ENCODE measurements at places on chromosomes 3 and 15.

DNA sequence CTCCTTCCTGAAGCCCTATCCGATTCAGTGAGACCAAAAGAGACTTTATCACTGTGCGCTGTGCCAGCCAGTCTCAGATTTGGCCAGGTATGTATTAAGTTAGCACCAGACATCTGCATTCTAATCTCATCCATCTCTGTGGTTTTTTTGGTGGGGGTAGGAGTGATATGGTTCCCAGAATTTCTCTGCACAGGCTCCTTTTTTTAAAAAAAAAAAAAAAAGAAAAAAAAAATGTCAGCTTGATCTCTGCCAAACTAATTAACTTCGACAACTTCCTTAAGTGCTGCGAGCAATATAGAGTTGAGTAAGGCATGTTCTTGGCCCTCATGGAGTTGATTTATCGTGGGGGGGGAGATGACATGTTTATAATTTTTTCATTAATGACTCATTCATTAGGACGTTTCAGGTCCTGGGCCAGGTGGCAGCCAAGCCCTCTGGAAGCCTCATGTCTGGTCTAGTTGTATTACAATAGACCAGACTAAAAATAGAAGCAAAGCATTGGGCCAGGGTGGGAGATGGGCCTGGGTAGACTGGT, 12.9 kb downstream of the SLCO3A1 start:
- no peak for DNase-seq

DNA sequence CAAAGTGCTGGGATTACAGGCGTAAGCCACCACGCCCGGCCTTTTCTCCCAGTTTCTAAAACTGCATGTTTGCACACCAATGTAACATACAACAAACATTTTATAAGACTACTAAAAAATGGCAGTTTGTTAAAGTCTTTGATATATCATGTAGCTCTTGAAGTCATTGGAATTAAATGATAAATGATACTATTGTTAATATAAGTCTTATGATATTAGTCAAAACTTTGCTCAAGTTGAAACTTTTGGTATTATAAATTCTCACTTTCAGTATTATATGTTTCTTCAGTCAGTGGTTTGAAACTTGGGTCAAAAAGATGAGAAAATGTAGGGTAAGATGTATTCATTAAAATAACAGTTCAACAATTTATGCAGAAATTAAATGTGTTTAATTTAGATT, 117.6 kb upstream of the TBL1XR1 start:
- DNase-seq: no peak

GRCh38 chr3:172258624-172259023, 189.6 kb downstream of the GHSR start:
- DNase-seq: no peak

DNA sequence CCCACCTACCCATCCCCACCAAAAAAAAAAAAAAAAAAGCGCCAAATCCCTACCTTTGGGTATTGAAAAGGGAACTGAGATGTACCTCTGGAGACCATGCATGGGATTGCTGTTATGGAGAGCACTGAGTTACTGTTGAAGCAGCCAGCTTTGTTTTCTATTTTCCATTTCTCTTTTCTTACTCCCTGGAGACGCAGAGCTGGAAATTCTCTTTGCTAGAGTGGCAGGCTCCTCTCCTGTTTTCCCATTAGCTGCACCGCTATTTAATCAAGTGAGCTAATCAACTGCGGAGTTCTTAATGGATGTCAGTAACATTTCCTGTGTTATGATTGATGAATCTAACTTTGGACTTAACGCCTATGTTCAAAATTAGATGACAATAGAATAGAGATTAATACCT, 136.1 kb upstream of the LMCD1 start:
- no peak for DNase-seq

GRCh38 chr3:113038328-113038727, 47.5 kb downstream of the GTPBP8 start:
- no peak for DNase-seq

DNA sequence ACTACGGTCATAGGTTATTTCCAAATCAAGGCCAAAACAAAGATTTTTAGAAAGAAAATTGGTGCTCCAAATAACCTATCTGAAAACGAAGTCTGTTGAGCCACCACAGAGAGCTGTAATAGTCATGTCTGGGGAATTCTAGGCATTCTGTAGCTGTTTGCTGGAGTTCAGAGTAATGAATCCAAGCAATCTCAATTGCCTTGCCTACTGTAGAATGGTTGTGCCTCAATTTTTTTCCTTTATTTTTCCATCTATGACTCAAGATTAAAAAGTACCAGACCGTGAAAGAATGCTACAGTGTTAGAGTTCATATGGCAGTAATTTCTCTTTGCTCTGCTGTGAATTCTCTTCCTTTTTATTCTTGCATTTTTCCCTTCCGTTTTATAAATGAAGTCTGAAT, 1007.2 kb upstream of the ALCAM start:
- DNase-seq: no peak

DNA sequence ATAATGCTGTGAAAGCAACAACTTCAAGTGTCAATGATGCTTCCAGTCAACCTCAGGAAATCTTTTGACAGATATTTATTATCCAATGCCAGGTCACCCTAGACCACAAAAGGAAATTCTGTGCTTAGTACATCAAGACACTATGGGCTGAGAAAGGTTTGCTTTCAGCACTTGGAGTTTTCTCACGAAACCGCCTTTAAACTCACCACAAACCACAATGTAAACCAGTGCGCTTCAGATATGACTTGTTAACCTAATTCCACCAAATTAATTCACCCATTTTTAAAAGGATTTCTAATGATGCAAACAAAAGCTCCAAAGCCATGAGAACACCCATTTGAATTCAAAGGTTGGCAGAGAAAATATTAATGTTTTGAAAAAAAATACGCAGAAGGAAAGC, 292.9 kb upstream of the NR2F2 start:
- no peak for DNase-seq

DNA sequence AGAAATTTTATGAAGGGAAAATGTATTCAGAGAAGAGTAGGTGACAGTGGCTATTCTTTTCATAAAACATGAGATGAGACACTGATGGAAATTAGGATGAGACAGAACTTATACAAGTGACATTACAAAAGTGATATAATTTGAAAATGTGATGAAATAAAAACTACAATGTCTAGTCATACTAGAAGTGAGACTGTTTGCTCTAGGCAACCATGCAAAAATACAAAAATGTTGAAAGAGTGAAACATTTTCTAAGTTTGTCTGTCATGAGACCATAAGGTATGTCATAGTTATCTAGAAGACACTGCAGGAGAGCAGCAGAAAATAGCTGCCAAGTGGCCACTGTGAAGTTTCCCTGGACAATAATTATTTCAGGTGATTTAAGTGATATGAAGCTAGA, 459.5 kb downstream of the DIPK2A start:
- DNase-seq: no peak

- DNase-seq: no peak
These were observed 13.3 kb upstream of the THUMPD3 start for GRCh38 chr3:9349321-9350117.

- no peak for DNase-seq
These were observed 237.7 kb upstream of the AZI2 start for GRCh38 chr3:28586325-28586724.

- DNase-seq: no peak
These were observed 37.3 kb downstream of the TLE3 start for GRCh38 chr15:70060214-70060992.

- no peak for DNase-seq
These were observed 98.1 kb upstream of the ACP3 start for GRCh38 chr3:132218817-132219755.

DNA sequence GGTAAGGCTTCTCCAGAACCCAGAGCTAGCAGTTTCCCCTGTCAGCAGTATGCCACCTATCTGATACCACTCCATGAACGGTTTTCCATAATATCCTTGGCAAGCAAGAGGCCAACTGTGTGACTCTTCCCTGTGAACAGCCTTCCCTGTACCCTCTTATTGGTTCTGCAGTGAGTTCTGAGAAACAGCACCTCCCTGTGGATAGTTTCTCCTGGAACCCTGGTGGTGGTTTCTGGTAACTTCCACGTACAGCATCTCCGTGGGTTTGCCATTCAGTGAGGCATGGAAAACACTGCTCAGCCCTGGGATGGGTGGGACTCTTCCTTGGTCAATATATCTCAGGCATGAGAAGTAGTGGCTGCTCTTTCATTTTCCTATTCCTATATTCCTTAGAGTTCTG, 19.4 kb upstream of the SERPINI2 start:
- DNase-seq: no peak

DNA sequence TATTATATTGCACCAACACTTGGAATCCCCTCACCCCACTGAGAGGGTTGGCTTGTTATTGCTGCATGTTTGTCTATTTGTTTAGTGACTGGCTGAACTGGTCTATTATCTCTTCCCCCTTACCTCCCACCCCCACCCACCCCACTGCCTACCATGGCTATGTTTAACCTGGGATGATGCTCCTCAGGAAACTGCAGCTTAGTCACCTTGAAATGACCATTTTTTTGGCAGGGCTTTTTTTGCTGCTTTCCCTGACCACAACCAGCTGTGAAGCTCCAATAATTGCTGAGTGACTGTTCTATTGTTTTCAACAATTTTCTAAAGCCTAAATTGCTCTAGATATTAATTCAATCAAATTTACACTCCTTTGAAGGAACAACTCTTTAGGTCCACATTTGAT, 137.9 kb upstream of the CADM2 start:
- DNase-seq: no peak

GRCh38 chr3:160365869-160366522, 33.0 kb downstream of the IFT80 start:
- no peak for DNase-seq

Data from SIG-M5 (cell line).